ENCODE measurements at places on chromosomes 5 and 9. TPM values are rescaled to one million over a fixed set of nuclear protein-coding genes. Genes with fewer than 3 reads are reported as not detected.

GABRA1 gene
- total RNA-seq = not detected

SLC34A3 gene
- total RNA-seq = not detected

NKD2 gene
- total RNA-seq = 20.6 TPM

ETF1 gene
- 101 TPM for total RNA-seq

DNA sequence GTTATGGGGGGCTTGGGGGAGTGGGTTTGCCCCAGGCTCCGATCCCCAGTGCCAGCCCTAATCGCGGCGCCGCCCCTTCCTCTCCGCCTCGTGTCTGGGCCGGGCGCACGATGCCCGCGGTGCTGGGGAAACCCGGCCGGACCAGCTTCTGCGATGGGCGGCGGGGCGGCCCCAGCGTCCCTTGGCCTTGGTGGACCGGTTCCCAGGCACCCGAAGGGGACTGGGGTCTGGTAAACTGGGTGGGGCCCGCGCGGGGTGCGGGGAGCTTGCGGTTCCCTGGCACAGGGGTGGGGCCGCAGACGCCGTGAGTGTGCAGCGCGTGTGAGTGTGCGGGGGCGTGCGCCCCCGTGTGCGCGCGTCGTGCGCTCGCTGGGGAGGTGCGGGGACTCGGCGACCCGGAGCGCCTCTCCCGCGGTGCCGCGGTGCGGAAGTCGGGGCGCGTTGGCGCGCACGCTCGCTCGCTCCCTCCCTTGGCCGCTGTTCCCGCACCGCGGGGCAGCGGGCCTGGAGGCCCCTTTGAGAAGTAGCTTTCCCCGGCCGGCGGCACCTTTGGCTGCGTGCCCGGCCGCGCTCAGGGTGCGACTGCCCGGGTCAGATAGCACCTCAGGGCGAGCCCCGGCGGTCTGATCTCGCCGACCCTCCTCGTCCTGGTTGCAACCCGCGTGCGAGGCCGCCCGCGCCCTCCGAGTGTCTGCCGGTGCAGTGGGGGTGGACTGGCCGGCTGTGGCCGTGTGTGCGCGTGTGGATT, 568 bp downstream of the MACIR start:
- peak; percentile 32 for DNase-seq

DNA sequence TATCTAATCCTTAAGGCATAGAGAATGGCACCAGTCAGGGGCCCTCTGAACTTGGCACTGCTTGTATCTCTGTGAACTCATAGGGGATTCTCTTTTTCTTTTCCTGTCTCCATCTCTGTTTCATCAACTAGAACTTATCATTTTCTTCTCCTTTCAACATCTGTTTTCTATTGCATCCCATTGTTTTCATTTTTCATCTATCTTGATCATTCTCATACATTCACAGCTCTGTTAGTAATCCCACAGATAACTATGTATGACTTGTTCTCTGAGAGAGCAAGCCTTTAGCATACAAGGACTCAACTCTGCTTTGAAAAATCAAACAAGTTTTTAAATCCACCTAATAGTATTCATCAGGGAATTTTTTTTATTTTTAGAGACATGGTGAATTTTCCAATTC, 264.3 kb downstream of the ARRDC3 start:
- no peak for DNase-seq

DNA sequence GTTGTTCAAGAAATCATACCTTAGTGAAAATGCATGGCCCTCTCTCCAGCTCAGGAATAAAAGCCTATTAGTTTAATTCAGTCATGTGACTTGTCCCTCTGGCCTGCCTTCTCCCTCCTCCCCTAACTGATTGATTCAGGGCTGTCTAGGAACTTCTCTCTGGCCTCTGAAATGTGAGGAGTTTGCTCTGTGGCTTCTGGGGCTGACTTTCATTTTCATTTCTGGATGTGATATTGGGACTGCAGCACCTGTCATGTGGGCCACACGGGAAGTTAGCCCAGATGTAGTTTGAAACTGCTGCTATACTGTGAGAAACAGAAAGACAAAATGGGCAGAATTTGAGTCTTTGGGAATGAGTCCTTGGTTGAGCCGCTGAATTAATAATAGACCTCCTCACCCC, 44.8 kb downstream of the PARP8 start:
- DNase-seq = no peak

GRCh38 chr9:112898872-112899311, 8.2 kb upstream of the SLC46A2 start:
- DNase-seq = no peak

GRCh38 chr9:32823101-32823500, 39.8 kb downstream of the TMEM215 start:
- DNase-seq = no peak

- no peak for DNase-seq
Observed at GRCh38 chr5:138594305-138595058, 19.3 kb upstream of the HSPA9 start.

- DNase-seq = no peak
Observed at GRCh38 chr5:76724871-76725270, 8.9 kb downstream of the F2R start.

GRCh38 chr5:1354576-1354975, 9.7 kb upstream of the CLPTM1L start:
- DNase-seq = no peak

DNA sequence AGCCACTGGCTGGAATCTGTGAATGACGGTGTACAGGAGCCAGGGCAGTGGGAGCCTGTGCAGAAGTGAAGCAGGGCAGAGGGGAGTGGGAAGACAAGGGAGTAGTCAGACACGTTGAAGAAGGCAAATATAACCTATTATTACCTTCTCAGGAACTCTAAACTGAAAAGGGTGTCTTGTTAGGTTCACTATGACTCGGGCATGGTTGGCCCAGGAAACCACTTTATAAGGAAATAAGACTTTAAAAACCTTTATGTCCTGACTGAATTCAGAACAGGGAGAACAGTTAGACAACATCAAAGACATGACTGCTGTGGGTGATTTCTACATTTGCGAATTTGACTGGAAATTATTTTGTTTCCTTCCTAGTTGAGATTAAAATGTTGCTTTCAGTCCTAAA, 107.5 kb downstream of the ACER2 start:
- DNase-seq = no peak

DNA sequence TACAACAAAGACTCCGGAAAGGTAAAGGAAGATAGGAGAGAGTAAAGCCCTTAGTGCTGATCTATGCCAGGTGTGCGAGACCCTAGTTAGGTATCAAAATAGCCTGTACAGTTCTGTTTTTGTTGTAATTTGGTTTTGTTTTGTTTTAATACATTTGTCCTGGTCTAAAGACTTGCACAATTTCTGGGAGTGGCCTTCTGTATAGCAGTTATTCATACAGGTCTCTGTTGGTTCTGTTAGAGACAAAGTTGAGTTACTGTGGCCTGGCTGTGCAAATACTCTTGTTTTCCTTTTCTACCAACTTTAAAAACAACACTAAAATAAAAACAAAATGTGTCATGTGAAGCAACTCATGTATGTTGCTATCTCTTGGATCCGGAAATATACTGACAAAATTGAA, 163.6 kb downstream of the COMMD10 start:
- DNase-seq = no peak

DNA sequence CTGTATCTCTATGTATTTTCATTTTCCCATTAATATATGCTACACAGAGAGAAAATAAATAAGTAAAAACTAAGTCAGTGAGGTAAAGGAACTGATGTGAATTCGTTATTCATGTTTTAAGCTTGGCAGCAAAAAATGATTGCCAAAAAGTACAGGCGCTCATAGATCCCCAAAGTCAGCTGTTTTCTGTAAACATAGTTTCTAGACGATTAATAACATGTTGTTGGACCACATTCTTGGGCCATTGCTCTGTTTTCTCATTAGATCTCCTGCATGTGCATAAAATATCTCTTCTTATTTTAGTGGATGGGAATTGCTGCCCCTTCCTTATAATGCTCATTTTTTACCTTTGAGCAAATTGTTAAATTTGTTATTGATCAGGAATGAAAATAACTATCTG, 215.2 kb downstream of the TLE1 start:
- DNase-seq = no peak

DNA sequence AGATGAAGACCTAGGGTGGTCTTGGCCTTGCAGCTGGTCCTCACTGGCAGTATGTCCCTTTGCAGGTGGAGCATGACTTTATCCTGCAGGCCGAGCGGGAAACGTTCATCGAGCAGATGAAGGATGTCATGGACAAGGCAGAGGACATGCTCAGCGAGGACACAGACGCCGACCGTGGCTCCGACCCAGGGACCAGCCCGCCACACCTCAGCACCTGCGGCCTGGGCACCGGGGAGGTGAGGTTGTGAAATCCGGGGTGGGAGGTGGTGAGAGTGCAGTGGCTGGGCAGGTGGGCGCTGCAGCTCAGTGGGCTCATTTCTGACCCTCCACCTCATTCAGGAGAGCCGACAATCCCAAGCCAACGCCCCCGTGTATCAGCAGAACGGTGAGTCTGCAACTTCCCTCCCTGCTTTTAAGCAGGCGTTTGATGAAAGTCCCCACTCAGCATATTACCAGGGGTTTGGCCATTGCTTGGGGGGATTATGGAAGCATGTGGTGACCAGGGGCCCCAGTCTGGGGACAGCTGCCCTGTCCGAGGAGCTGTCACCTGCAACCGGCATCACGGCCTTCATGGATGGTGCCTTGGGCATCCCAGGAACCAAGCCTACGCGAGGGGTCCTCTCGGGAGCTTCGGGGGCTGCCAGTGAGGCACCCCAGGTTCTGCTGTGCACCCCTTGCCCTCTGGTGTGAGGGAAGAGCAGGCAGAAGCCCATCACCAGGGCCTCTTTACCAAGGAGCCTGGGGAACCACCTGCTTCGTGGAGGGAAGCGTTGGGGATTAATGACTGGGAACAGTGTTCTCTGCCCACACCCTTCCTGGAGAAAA, 84.0 kb downstream of the WNK2 start:
- DNase-seq = no peak

DNA sequence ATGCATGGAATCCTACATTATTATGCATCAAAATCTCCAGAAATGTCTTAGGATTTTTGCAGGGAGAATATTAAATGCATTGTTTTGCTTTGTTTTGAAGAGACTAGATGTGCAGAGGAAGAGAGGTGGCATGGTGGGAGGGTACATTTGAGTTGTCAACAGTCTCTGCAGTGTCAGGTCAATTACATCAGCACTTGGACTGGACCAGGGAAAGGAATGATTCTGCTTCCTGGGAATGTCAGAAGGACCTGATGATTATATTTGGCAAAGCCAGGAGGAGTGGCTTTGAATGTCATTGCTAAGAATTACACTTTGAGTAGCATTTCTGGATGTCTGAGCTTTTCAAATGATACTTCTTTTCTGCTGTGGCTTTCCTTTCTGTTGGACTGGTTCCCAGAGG, 17.5 kb upstream of the TMEFF1 start:
- no peak for DNase-seq

- no peak for DNase-seq
Observed at GRCh38 chr9:112601636-112602035, 115.0 kb downstream of the KIAA1958 start.

- no peak for DNase-seq
Observed at GRCh38 chr5:132195727-132196126, 31.9 kb downstream of the P4HA2 start.

DNA sequence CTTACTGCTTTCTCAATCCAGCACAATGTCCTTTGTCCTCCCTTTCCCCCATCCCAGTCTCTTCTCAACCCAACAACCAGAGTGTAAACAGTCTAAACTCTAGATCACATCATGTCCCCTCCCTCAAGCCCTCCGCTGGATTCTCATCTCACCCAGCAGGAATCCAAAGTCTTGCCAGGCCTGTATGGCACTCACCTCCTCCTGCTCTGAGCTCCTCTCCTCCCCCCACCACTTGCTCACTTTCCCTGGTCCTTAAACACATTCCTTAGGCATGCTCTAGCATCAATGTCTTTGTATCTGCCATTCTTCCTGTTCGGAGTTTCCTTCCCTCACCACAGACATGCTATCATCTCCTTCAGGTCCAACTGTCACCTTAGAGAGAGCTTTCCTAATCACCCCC, 78.8 kb downstream of the NIPSNAP3B start:
- DNase-seq = no peak

DNA sequence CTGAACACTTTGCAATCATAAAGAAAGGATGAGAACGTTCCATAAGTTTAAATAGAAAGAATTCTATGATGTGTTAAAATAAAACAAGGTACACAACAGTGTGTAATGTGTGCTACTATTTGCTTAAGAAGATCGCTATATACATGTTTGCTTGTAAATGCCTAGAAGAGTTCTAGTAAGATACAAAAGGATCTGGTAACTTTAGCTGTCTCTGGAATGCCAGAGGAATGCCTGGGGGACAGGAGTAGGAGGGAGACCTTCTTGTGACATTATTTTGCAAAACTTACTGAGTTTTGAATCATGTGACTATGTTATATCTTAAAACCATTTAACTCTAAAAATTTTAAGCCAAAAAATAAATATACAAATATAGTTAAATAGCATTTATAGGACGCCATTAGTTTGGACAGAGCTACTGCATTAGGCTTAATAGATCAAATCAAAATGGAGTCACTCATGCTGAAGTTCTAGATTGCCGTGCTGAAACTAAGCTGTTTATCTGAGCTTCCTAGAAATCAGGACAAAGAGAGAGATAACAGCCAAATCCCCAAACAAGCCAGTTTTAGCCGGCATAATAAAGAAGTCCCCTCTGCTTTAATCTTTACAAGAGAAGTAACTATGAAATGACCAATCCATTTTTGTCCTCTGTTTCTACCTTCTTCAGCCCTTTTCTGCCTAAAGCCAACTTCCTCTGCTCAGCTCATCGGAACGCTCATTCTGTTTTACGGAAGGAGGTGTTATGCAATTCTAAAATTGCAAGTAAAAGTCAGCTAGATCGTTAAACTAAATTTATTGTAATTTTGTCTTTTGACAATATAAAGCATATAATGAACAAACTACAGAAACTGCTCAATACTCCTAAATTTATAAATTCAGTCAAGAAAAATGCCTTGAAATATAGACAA, 44.8 kb downstream of the LIX1 start:
- no peak for DNase-seq

DNA sequence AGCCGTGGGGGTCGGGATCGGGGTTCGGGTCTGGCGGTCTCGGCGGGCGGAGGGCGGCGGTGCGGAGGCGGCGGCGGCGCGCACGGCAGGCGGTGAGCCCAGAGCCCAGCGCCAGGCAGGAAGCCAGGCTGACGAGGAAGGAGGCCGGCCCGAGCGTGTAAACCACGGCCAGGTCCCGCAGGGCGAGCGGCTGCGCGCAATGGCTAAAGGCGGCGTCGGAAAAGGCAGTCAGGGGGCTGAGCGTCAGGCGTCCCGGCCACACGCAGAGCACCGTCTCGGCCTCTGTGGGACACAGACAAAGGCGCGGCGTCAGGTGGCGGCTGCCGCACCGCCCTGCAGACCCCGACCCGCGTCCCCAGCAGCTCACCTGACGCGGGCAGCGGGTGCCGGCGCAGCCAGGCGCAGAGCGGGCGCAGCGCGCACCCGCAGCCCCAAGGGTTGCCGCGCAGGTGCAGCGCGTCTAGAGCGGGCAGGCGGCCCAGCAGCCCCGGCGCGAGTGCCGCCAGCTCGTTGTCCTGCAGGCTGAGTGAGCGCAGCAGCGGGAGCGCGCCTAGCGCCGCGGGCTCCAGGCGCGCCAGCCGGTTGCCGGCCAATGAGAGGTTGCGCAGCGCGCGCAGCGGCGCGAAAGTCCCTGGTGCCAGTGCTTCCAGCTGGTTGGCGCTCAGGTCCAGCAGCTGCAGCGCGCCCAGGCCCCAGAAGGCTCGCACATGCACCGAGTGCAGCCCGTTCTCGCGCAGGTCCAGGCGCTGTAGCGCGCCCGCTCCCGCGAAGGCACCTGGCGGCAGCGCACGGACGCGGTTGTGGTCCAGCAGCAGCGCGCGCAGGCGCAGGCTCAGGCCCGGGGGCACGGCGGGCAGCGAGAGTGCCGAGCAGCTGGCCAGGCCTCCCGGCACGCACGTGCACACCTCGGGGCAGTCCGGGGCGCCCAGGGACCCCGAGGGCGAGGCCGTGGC, 671 bp downstream of the LRRC26 start:
- DNase-seq = no peak

All from neural crest cell (in vitro differentiated cells).